ENCODE measurements at places on chromosomes 1 and 21.

- DNase-seq, result no peak
These were observed 97.3 kb downstream of the LMX1A start for GRCh38 chr1:165259236-165259635.

- no peak for DNase-seq
These were observed 2.2 kb downstream of the PADI4 start for GRCh38 chr1:17310068-17310640.

- no peak for DNase-seq
These were observed 848.8 kb downstream of the BRINP3 start for GRCh38 chr1:189628857-189629256.

DNA sequence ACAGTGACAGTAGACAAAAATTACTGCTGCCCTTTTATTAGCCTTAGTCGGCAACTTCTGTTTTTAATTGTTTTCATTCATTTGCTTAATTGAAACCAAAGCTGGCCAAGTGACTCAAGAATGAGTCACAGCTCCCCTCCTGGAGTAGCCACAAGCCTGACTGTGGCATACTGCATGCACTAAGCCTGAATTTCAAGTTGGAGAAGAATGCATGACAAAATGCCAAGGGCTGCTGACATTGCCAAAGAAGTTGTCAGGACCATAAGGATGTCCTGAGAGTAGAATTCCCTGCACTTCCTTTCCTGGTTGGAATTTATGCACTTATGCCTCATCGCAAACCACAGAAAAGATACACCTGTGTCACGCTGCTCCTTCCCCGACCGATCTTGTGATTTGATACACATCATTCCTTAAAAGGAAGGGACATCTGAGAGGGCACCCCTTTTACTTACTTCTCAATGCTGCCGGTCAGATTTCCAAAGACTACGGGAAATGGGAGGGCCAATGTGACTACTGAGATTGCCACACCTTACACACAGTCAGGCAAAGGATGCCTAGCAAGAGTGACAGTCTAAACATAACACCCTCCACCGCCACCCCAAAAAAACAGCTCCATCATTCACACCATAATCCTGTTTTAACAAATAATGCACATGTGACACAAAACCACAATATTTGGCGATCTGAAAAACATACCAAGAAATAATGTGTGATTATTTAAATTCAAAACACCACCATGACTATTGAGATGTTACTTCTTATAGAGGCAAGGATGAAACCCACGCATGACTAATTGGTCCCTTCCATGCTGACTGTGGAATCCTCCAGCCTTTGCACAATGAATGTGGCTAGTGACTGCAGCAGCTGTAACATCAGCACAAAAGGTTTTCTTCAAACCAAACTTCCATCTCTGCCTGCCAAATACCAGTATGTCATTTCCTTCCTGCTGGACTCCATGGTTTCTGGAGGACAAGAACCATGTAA, 28.2 kb downstream of the VAV3 start:
- DNase-seq, result no peak

DNA sequence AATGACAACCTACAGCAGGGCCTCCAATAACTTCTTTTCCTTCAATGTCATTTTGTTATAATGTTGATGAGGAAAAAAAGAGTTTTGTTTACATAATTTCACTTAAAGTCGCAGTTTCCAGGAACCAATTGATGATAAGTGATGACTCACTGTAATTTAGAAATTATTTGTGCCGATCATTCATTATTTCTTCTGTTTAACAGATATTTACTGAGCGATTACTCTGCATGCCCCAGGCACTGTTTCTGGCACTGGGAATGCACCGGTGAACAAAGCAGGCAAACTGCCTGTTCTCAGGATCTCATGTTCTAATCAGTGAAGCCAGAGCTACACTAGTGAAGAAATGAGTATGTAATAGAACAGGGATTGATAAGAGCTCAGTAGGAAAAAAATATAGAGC, 403.4 kb downstream of the NTNG1 start:
- no peak for DNase-seq

DNA sequence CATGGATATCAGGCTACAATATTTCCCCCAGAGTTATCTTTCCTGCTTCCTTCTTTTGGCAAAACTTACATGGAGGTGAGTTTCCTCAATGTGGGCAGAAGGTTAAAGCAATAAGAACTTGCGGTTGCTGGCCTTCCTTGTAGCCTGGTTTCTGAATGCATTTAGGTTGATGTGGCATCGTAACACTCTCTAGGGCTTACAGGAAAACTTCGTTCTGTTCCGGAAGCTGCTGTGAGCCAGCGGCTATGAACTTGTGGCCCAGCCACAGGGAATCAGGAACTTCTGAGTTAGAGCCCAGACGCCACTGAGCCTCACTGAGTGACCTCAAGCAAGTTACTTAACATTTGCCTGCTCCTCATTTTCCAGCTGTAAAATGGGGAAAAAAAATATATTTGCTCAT, 623.4 kb upstream of the ADAMTS5 start:
- DNase-seq, result no peak

DNA sequence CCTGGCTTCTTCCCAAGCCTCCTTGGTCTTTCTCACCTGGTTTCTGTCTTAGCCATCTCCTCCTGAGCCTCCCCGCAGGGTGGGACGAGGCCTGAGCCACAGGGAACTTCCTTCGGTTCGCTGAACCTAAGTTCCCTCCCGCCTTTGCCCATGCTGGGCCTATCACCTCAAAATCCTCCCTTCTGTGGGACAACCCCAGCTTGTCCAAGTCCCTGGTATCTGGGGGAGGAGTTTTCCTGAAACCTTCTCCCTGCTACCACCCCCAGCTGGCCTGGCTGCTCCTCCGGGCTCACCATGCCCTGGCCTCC, 27.7 kb upstream of the VPS13D start:
- DNase-seq, result no peak

GRCh38 chr1:231933711-231934626, 307.4 kb downstream of the DISC1 start:
- no peak for DNase-seq

DNA sequence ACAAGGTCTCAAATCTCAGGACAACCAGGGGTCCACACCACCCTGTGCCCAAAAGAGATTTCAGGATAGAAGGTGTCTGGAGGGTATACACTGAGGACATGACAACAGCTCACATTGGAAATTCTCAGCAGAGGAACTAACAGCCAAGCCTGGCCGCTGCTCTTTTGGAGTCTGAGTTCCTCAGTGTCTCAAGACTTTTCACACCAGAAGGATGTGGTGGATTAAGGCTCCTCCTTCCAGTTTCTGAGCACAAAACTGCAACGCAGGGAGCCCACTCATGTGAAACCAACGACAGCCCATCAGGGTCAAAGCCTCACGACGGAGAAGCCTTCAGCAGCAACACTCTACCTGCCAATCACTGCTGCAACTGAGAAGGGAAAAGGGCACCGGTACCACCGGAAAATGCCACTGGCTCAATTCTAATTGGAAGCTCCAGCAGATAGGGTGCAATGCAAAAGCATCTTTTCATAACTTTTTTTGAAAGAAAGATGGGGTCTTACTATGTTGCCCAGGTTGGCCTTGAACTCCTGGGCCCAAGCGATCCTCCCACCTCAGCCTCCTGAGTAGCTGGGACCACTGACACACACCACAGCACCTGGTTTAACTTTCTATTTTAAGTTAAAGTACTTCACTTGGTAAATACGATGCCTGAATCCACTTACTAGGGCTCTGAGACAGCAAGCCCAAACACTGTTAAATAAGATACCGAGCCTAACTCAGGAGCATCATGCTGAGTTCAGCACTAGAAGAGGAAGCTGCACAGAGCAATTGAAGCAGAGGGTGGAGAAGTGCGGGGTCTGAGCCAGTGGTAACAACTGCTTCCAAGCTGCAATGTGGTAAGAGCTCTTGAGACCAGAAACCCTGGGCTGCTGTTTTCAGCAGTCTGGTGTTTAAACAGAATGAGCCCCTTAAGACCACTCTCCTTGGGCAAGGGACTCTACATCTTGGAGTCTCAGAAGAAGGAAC, 7.8 kb downstream of the CAPZB start:
- peak; percentile 37 for DNase-seq

- DNase-seq, result peak; percentile 32
These were observed 71.8 kb upstream of the SAMSN1 start for GRCh38 chr21:14617871-14618270.

DNA sequence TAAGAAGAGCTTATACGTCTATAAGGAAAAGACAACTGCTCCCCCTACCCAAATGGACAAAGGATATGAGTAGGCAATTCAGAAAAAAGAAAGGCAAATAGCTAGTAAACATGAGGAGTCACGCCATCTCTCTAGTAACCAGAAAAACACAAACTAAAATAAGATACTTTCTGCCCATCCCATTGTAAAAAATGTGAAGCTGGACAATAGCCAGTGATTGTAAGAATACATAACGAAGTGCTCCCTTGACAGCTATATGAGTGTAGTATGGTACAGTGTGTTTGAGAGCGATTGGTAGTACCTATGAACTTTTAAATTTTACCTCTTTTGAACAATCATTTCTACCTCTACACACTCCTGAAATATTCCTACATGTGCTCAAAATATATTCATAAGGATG, 7.5 kb upstream of the GJA8 start:
- no peak for DNase-seq

DNA sequence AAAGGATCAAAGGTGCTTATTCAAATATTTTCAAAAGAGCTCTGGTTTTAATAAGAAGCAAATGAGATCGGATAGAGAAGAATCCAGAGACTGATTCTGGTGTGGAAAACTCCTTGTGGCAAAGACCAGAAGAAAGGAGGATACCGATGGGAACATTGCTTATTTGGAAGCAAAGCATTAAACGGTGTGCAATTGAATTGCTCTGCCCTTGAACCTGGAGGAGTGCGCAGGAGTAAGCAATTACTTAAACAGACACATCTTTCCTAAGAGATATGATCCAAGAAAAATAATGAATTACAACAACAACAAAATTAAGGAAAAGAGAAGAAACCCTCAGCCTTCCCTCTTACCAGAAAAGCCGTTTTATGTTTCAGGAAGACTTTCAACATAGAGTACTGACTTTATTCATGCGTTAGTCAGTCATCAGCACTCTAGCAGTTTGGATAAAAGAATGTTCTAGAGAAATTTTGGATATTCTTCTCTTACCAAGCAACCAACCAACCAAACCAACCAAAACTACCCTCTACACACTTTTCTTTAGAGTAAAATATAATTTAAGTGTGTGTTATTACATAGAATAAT, 191.7 kb downstream of the NTMT2 start:
- DNase-seq, result no peak

- DNase-seq, result no peak
These were observed 343.4 kb downstream of the PLPP3 start for GRCh38 chr1:56235909-56236510.

DNA sequence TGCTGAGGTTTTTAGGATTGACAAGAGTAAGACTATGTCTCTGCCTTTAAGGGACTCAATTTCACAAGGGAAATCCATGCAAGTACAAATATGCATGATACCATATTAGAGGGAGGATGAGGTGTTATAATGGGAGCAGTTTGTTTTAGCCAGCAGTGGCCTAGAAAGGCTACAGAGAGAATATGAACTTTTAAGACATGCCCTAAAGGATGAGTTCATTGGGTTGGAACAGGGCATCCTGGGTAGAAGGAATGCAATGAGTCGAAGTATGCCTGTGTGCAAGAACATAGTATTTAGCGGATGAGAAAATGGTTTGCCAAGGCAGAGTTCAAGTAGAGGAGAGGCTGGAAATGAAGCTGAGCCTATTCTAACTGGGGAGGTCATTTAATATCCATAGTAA, 32.6 kb upstream of the LEPR start:
- DNase-seq, result no peak

DNA sequence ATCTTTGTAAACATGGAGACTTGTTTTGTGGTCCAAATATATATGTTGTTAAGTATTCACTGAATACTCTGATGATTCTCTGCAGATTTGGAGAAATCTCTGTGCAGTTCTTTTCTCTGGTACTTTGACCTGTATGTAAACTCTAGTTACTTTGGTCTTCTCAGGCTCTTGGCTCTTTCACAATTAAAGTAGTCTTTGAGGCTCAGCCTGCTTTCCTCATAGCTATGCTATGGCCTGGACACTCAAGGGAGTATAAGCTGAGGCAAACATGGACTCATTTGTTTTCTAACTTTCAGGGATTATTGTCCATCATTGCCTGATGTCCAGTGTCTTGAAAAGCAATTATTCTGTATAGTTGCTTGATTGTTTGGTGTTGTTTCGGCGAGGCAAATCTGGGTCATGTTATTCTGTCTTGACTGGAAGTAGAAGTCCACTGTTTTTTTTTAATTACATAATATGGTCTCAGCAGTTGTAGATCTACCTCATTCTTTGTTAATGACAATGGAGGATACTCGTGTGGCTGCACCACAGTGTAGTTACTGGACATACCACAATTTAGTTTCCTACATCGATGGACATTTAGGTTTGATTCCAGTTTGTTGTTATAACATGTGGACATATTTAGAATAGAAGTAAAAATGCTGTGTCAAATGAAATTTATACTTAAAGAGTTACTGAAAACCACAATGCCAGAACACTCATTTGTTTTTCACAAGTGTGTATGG, 9.2 kb downstream of the PTBP2 start:
- no peak for DNase-seq

- no peak for DNase-seq
These were observed 26.0 kb downstream of the MX2 start for GRCh38 chr21:41387824-41388223.

GRCh38 chr1:45924736-45925135, 121.3 kb downstream of the MAST2 start:
- no peak for DNase-seq

DNA sequence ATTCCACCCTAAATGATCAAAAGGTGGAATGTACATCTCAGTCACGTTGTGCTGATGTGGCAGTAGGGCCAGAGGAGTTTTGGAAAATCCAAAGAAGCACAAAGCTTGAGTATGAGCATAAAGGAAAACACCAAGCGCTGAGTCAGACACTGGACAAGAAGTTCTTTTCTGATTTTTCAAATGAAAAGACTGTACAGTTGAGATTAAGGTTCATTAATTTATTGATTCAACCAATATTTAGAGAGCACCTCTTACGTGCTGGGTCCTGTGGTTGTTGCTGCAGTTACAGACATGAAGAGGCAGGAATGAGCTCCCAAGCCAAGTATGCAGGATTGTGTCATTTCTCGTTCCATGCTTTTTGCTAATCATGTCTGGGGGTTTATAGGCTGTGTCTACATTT, 28.9 kb upstream of the APP start:
- no peak for DNase-seq

GRCh38 chr1:216562383-216562782, 139.1 kb upstream of the USH2A start:
- peak; percentile 7 for DNase-seq

- no peak for DNase-seq
These were observed 24.9 kb downstream of the SETD4 start for GRCh38 chr21:36035381-36035791.

- no peak for DNase-seq
These were observed 13.5 kb downstream of the SLC2A1 start for GRCh38 chr1:42945164-42945563.

GRCh38 chr21:42652527-42653230, 742 bp upstream of the PDE9A start:
- DNase-seq, result no peak

All from NAMALWA (cell line).